ENCODE measurements at places on chromosomes 5 and 9. TPM values are rescaled to one million over a fixed set of nuclear protein-coding genes. Genes with fewer than 3 reads are reported as not detected.

Gene UGT3A2
- total RNA-seq: not detected

Gene C5orf52
- not detected for total RNA-seq

Gene TTC23L
- 0.21 TPM for total RNA-seq

Gene ZBTB43
- 11.1 TPM for total RNA-seq

Gene BAAT
- total RNA-seq: 0.56 TPM

Gene SPINK4
- total RNA-seq: not detected

All from A549 treated with dexamethasone at 1 μM for 4 hours (cell line).